ENCODE measurements at places on chromosomes 3 and 15.

DNA sequence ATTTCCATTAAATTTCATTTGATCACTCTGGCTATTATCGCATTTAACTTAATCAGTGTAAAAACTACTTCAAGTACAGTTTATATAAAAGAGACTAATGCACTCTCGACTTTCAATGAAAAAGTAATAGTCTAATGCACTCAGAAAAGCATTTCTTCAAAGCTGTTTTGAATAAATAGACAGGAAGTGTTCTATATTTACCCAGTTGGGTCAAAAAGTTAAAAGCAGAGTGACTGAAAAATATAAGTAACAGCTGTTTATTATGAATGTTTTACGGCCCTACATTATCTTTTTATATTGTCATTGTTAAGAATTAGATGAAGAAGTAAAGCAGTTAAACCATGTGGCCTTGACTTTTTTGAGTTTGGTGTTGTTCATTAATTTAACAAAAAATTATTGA lies 391.8 kb downstream of the ZPLD1 start:
- DNase-seq, result no peak

DNA sequence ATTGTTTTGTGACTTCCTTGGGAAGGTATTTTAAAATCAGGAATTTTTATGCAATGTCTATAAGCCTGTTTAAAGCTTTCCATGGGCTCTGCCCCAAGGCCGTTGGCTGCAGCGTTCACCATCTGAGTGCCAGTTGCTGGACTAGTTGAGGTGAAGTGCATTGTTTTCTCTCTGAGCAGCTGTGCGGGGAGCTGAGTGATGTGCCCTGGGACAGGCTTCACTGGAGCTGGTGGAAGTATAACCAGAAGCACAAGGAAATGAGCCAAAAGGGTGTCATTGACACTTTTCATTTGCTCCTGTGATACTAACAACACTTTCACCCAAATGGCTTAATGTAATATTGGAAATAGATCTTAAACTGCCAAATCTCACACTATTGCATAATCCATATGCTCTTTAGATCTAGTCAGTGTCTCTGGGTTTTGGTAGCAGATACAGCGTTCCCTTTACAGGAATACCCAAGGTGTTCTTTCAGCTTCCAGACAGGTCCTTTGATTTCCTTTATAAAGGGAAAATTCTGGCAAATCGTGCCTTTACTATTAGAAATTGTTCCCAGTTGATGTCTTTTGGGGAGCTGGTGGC lies 29.2 kb downstream of the APH1B start:
- no peak for DNase-seq

DNA sequence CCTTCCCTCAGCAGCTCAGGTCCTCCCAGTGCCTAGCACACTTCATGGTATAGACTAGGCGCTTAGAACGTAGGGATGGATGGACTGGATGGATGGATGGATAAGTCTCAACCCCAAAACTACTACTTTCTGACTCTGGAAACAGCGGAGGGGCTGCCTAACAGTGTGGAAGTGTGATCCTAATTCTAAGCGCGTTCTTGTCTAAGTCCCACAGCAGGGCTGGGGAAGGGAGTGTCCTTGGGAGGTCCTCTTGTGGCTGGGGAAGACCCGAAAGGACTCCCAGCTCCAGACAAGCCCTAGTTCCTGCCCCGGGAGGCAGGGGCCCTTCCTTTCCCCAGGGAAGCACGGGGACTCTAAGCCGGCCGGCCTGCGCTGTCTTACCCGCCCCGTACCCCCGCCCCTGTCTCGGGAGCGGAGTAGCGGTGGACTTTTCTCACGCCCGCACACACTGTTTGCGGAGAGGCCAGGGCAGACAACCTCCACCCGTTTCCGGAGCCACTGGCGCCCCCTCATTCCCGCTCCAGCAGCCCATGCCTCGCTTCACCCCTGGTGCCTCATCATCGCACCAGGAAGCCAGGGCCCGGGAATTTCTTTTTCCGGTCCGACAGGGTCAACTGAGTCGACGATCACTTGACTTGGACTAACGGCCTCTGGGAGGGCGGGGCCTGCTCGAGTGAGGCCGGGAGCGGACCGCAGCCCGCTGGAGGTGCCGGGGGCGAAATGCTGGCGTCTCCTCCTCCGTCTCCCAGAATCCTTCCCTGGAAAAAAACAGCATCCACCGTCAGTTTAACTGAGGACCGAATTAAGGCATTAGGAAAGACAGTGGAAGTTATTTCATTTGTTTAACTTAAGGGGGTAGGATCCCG lies 133.3 kb downstream of the TBC1D2B start:
- peak; percentile 41 for DNase-seq

GRCh38 chr3:43221076-43221475 lies 65.3 kb upstream of the SNRK start:
- no peak for DNase-seq

DNA sequence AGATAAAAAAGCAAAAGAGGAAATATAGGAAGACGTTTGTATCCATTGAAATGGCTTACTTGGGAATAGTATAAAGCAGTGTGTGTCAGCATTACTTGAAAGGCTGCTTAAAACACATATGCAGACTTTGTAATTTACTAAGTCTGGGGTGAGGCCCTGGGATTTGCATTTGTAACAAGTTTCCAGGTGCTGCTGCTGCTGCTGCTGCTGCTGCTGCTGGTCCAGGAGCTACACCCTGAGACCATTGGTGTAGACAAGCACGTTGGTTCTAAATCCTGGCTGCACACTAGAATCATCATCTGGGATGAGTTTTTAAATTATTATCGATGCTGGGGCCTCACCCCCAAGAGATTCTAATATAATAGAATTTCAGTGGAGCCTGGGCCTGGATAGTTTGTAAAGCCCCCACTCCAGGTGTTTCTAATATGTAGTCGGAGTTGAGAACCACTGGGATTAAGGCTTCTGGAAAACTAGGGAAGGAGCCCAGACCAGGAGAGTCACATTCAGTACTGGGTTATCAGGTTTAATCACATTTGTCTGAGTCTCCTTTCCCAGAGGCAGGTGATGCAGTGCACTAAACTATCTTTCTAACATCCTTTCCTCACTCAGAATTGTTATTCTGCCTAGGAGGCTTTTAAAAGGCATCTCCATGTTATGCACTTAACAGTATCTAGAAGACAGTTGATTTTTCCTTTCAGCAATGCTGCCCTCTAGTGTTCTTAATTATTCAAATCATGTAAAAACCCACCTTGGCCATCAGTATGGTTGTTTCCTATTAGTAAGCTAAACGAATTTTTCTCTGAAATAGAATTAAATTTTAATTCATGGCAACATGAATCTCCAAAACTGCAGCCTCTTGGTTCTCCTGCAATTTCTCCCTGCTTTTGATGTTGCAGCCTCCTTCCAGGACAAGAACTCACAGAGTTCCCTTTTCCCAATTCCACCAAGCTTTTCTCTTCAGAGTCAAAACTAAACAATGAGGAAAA lies 45.4 kb downstream of the SSR3 start:
- DNase-seq, result no peak

DNA sequence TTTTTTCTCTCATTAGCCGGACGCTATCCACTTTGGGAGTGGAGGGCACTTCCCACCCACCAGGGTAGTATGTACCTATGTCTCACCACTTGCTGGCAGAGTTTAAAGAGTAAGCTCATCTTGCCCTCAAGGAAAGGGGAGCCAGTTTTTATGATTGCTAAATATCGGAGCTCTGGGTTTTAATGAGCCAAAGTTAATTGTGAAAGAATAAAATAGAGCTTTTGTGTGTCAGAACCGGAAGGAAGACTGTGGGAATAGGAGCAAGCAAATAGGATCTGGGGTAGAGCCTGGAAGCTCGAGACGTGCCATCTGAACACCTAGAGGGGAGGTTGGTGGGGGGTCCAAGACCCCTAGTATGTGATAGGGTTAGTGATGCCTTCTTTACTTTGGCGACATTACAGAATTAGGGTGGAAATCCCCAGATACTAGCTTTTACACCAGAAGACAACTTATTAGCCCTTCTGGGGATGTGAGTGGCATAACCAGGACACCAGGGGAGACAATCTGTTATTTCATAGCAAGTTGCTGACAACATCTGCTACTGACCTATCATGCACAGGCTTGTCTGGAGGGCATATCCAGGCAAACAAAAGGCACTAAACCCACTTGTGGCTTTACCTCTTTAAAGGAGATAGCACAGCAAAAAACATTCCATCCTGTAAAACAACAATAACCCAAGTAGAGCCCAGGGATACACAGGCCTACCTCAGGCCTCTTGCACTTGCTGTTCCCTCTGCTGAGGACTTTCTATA lies 333.8 kb downstream of the ZNF621 start:
- no peak for DNase-seq

GRCh38 chr3:29373131-29373680 lies 92.3 kb downstream of the RBMS3 start:
- DNase-seq, result no peak

GRCh38 chr15:38662033-38662802 lies 97.6 kb upstream of the RASGRP1 start:
- no peak for DNase-seq

All from stimulated activated CD4-positive, alpha-beta T cell treated with anti-CD3 and anti-CD28 coated beads, Interleukin-4, amount 100 ng/mL, for 1 hour (primary cell).